Hematopoietic multipotent progenitor cell treated with erythropoietin and hydrocortisone succinate and interleukin-3 and kit ligand, for 15 days (in vitro differentiated cells): ENCODE measurements at places on chromosomes 7 and 10.

- no peak for DNase-seq
These were observed 304.5 kb upstream of the IMMP2L start for GRCh38 chr7:111866787-111867186.

- no peak for DNase-seq
These were observed 947 bp downstream of the HOXA3 start for GRCh38 chr7:27151341-27151930.

- DNase-seq, result no peak
These were observed at the start of gene ADRB1 for GRCh38 chr10:114043532-114044246. TSS of gene ADRB1 (plus strand) at chr10:114043866. CDS start at chr10:114044133, 267 bp downstream.

- DNase-seq, result no peak
These were observed 612.2 kb upstream of the MKI67 start for GRCh38 chr10:128738386-128738915.

GRCh38 chr7:28301148-28301641 is 111.1 kb upstream of the CREB5 start:
- DNase-seq, result no peak

- no peak for DNase-seq
These were observed 97.8 kb upstream of the PPIF start for GRCh38 chr10:79249186-79250121.

GRCh38 chr10:97222326-97222961 is 36.7 kb upstream of the SLIT1 start:
- no peak for DNase-seq

DNA sequence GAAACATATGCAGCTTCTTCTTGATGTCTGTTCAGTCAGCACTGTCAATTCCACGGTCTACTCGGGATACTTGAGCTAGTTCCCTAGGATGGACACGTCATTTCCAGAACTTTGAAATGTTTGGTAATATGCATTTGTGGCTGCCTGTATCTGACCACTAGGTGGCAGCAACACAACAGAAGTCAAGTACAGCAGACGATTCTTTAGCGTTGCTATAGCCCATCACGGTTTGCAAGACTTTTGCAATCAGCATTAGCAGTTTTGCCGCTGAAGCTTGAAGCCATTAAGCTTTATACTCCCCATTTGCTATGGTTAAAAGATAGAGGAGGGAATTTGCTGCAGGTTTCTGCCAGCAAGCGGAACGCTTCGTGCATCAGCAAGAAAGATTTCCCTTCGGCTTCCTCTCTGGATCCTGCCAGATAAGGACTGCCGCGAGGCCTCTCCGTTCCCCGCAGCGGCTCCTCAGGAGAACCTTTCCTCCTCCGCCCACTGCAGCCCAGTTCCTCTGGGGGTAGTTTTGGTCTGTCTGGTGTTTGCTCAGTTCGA is 63.5 kb downstream of the ABCC2 start:
- peak; percentile 73 for DNase-seq

- no peak for DNase-seq
These were observed 7.6 kb downstream of the CYCS start for GRCh38 chr7:25117226-25118047.

DNA sequence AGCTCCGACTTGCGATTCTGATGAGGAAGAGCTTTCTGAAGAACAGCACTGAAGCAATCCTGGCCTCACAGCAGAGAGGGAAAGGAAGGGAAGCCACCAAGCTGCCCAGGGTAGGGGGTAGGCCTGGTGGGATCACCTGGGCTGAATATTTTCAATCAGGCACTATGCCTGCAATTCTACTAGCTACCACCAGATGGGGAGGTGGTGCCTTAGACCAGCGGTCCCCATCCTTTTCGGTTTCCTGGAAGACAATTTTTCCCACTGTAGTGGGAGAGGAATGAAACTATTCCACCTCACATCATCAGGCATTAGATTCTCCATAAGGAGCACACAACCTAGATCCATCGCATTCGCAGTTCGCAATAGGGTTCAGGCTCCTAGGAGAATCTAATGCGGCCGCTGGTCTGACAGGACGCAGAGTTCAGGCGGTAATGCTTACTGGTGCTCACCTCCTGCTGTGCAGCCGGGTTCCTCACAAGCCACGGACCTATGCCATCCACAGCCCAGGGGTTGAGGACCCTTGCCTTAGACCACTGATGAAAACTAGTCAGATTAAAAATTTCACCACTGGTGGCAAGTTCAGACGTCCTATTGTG is 2.7 kb downstream of the LRRC20 start:
- DNase-seq, result peak; percentile 48

DNA sequence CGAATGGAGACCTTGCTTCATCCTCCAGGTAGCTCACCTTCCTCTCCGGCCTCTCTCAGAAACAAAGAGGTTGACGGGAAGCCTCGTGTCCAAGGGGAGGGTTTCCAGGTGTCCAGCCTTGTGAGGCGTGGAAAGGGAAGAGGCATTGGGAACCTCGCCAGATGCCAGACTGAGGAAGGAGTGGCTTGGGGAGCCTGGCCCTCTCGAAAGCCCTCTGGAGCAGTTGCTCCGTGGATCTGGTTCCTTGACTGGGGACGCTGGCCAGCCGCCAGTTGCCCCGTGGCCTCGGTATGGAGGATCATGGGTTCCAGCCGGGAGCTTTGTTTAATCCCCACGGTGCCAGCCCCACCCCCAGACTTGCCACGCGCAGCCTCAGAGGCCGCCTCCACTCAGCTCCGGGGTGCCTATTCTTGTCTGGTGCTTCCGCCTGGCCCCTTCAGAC is 30.3 kb upstream of the SUN1 start:
- DNase-seq, result no peak

GRCh38 chr10:128056303-128057050 is 69.7 kb downstream of the MKI67 start:
- DNase-seq, result no peak

GRCh38 chr10:83516788-83517187 is 622.5 kb upstream of the GHITM start:
- DNase-seq, result no peak

GRCh38 chr7:70763961-70764691 is 367.8 kb upstream of the GALNT17 start:
- DNase-seq, result no peak

DNA sequence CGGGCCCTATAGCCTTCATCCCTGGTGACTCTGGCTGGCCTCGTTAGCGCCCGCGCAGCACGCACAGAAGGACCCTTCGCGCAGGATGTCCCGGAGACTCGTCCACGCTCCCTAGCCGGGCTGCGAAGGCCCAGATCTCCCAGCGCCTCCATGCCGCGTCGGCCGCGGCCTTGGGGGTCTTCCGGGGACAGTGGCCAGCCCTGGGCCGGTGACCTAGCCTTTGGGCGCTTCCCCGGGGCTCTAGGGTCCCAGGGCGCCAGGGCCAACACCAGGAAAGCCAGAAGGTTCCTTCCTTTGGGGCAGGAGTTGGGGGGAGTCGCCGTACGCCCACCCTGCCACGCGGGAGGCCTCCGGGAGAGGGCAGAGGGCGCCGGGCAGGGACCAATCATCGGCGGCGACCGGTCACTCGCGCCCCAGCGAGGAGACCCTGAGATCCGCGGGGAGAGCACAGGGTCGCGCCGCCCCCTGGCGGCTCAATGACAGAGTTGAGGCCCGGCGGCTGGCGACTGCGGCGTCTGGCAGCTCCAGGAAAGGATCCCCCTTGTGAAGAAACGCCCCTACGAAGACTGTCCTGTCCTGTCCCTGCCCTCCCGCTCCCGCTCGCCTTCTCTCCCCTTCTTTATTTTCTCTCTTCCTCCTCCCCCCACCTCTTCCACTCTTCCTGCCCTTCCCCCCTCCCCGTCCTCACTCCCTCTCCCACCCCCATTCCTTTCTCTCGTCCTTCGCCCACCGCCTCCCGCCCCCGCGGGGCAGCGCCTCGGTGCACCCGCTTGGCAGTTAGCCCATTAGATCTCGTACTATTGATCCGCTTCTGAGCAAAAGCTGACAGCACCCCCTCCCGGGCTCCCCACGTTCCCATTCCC is 62.3 kb upstream of the LBX1 start:
- peak; percentile 14 for DNase-seq

DNA sequence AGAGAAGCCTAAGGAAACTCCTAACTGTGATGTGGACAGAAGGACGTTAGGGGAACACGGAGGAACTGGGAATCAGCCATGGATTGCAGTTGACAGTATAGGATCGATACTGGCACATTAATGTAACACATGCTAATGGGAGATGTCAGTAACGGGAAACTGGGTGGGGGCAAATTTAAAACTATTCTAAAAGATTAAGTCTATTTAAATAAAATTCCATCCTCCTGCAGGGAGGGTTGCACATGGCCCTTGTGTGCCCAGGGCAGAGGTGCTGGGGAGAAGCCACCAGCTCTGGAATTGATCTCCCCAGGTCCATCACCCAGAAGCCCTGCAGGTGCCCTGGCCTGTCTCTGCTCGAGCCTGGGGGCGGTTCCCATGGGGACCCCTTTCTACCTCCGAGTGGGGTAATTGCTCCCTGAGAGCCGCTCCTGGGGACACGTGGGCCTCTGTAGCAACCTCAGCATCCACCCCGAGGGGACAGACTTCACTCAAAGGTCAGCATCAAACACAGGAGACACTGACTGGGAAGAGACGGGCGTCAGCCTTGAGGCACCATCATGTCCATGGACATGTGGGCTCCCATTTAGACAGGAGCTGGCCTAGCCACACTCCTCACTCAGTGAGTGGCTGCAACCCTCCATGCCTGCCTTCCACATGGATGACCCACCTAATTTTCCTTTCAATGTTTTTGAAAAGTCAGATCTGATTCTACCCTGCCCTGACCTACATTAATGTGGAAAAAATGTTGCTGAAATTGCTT is 21.1 kb downstream of the SCART1 start:
- DNase-seq, result no peak

DNA sequence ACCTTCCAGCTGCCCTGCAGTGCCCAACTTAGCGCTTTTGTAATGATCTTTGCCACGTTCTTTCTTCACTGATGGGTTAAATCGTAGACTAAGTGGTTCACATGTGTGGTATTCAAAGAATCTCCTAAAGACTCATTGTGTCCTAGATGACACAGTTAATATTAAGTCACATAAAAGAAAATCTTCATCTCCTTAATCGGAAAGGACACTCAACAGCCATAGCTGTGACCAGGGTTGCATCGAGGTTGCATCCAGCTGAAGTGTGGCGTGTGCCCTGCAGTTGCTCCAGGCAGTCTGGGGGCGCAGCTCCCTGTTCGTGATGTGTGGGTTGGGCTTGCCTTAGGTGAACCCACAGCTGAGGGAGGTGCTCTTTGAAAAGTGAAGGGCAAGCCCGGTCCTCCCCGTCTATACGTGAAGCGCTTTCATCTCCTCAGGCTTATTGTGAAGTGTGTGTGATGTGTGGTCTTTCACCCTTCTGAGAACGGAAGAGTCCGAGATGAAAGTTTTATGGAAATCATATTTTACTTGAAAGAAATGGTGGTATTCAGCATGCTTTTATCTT is 122.7 kb downstream of the TRRAP start:
- DNase-seq, result no peak

GRCh38 chr7:11751807-11752389 is 80.1 kb downstream of the THSD7A start:
- DNase-seq, result no peak
